ENCODE measurements at places on chromosomes 13 and 19. TPM values are rescaled to one million over a fixed set of nuclear protein-coding genes. Genes with fewer than 3 reads are reported as not detected.

DNA sequence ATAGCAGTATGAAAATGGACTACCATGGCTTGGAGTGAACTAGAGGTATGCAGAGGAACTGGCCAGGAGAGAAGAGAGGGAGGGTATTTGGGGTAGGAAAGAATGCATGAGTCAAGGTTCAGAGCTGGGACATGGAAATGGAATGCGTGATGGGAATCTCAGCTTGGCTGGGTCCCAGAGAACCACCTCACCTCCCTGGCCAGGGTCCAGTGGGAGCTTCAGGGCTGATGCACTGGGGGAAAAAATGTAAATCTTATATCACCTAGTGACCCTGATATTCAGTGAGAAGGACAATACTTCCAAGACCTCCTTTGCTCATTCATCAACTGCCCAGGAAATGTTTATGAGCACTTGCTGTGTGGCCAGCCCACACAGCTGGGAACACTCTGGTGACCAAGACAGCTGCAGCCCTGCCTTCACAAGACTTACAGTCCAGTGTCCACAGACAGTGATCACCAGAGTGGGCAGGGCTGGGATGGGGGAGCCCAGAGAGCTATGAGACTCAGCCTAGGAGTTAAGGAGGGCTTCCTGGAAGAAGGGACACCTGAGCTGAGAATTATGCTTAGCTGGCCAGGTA, 12.8 kb downstream of the IGSF23 start:
- DNase-seq = no peak

DNA sequence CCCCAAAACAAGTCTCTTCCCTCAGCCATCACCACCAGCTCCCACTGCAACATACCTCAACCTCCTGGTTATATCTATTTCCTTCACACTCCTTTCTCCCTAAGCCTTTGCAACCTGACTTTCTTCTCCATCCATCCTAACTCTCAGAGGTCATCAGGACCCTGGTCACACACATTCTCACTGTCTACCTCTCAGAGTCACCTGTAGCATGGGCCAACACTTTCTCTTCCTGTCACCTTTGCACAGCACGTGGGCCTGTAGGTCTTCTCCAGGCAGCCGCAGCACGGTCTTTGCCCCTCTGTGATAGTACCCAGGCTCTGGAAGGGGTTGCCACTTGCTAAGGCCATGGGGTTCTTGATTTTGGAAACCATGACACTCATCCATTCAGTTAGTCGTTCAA, 921.1 kb downstream of the UQCRFS1 start:
- DNase-seq = no peak

GRCh38 chr13:112722433-112723263, 32.8 kb downstream of the ATP11A start:
- DNase-seq = peak; percentile 74

GRIN2D gene
- total RNA-seq = 4.8 TPM
